Activated CD4-positive, alpha-beta T cell treated with anti-CD3 and anti-CD28 coated beads, Interleukin-2, amount 50 U/mL, for 24 hours (primary cell): ENCODE measurements at places on chromosomes 5 and 9.

DNA sequence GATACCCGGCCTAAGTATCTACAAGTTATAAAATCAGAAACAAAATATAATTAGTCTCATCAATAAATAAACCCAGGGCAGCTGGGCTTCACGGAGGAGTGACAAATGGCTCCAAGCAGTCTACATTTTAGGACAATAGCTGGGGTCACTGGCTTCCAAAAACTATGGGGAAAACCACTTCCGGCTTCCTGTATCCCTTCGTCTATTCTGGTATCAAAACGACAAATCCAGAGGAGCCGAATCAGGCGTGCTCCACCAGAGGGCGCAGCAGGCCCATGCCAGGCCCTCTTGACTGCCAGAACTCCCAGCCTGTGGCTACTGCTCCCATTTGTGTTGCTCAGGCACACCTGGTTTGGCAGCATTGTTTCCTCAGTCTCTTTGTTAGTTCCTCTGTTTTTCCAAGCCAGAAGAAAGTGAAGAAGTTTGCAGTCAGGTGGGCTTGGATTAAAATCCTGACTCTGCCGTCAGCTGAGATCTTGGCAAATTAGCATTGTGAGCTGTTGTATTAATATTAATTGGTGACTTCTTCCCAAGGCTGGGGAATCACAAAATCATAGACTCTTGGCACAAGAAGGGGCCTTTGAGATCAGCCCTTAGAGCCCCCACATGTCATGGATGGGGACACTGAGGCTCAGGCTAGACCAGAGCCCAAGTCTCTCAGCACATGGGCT lies 11.6 kb upstream of the RAB14 start:
- peak; percentile 39 for DNase-seq

DNA sequence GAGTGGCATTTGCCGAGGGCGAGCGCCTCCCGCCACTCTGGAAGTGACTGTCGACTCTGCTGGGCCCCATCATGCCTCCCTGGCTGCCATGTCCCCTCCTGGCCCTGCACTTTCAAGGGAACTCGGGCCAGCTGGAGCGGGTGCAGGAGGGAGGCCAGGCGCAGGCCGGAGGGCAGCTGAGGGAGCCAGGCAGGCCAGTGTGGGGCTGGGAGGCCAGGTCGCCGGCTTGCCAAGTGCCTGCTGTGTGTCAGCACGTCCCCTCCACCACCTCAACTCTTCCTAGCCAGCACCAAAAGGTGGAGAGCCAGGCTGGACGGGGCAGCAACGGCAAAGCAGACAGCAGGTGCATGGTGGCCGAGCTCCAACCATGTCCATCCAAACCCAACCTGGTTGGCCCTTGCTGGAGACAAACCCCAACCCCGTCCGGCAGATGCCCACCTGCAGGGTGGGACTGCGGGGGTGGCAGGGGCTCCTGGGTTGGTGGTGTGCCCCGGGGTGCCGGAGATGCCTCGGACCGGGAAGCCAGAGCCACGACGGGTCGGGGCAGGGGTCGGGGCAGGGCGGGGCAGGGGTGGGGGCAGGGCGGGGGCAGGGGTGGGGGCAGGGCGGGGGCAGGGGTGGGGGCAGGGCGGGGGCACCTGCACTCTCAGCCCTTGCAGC lies 36.5 kb upstream of the EGFL7 start:
- no peak for DNase-seq

GRCh38 chr9:130633336-130634190 lies 30.8 kb upstream of the PRDM12 start:
- DNase-seq, result no peak

GRCh38 chr5:45440466-45440865 lies 255.7 kb downstream of the HCN1 start:
- DNase-seq, result no peak

DNA sequence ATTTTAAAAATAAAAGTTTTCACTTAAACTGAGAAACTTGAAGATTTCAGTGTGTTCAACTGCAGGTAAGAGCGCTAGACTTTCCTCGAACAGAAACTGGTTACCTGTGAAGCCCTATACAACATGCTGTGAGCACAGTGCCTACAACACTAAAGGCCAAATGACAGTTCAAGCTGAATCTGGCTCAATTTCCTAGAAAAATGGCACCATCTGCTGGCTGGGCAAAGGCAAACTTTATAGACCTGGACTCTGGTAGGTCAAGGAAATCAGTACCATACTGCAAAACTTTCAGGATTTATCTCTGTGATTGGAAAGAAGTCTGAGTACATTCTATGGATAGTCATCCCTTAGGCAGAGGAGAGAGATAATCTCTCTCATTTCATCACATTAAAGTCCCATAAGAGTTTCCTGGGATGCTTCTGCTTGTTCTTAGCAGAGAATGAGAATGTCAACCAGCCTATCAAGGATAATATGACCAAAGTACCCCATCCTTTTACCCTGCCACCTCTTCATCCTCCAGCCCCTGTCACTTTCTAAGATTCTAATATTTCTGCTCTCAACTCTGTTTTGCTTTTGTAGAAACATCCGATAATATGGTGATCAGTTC lies 31.8 kb upstream of the FOXB2 start:
- no peak for DNase-seq

- no peak for DNase-seq
These were observed 265.3 kb downstream of the TRIM32 start for GRCh38 chr9:116952436-116952810.

DNA sequence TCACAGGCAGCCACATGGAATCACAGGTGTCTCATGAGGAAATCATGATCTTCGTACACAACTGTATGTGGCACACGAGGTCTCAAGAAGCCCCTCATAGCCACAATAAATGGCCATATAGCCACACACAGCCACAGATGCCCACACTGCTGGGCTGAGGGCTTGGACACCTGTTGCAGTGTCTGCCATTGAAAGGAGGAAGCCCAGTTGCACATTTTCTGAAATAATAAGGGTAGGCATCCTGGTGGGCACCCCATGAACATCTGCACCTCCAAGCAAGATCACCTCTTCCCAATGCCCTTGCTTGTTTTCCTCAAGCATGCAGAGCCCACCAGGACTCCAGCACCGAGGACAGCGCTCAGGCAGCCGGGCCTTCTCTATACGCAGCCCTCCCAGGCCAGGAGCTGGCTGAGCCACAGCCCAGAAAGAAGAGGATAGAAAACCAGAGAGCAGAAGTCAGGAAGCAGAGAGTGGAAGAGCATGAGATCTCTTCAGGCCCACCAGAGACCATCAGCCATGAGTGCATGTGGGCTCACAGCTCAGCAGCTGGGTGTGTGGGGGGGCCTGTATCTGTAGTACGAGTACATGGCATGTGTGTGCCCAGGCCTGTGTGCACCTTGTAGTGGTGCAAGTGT lies 1.0 kb upstream of the ACSL6 start:
- no peak for DNase-seq

- no peak for DNase-seq
These were observed 109.1 kb downstream of the MACIR start for GRCh38 chr5:103367702-103368101.

GRCh38 chr5:20420991-20421595 lies 433.1 kb upstream of the CDH18 start:
- no peak for DNase-seq

DNA sequence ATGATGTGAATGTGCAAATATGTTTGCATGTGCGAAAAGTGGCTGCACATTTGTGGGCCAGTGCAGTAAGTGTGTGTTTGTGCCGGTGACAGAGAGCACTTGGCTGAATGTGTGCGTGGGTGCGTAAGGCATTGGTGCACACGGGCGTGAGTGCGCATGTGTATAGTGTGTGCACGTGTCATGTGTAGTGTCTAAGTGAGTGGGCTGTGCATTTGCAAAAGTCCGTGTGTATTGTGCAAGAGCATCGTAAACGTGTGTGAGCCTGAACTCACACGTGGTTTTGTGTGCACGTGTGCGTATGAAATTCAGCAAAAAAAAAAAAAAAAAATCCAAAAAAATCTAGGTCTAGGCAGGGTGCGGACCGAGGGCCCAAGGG lies 6.5 kb upstream of the EBF1 start:
- no peak for DNase-seq

- no peak for DNase-seq
These were observed 64.7 kb downstream of the STK10 start for GRCh38 chr5:172123269-172123692.

DNA sequence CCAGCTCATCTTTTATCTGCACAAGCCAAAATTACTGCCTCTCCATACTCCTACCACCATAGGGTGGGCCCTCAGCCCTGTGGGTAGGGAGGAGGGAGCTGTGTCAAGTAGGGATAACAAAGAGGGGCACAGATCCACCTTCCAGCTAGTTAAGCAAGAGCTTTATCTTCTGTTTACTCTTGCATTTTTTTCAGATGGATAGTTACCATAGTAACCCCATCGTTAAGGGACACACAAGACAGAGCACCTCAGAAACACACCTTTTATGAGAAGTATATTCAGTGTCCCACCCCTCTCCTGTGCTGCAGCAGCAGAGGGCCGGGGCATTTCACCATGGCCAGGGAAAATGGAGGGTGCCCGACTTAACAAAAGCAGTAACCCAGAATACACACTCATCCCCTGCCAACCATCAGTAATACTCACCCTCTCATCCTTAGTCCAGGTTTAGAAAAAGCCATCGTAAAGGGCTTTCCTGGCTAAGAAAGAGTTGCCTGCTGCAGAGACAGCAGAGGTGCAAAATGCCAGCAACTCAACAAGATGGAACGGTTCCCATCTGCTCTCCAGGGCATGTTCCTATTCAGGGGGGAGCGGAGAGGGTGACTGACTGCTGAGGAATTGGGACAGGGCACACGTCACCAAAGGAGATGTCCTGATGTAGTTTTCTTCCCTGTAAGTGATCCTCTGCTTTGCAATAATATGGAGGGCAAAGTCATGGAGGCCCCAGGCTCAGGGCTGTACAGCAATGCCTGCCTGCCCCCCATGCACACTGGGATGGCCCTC lies 25.1 kb downstream of the MACROH2A1 start:
- no peak for DNase-seq
